Transverse colon (tissue), 4 donors: ENCODE measurements at places on chromosomes 2 and 18.

DNA sequence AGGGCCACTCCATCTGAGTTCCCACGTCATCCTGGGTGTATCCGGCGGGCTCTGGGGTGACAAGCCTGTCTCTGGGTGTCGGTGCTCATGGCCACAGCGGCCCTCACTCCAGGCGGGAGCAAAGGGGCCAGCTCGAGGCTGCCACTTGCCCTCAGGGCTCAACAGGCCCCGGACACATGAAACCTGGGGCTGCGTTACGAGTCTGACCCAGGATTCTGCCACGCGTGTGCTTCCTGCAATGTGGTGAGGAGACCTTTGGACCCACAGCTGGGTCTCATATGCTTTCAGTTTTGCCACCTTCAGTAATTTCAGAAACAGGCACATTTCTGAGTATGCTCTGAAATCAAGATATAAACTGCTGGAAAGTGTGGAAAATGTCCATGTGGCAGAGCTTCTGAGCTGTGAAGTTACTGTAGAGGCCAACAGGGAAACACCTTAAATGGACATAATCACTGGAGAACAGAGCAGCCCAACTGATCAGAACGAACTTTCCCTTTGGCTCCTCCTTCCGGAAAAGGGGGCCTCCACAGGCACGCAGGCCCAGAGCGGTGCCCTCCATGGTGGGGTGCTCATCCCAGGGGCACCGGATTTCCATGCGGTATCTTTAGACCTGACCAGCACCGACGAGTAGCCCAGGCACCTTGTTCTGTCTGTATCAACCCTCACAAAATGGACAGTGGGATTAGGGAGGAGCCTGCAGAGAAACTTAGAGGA is 14.1 kb downstream of the PER2 start:
- DNase-seq = peak; percentile 47

- DNase-seq = no peak
These were observed 235.3 kb downstream of the ZNF516 start for GRCh38 chr18:76259711-76260110.

GRCh38 chr2:127046579-127046978 is 60.4 kb downstream of the BIN1 start:
- DNase-seq = no peak

GRCh38 chr2:102872388-102872787 is 110.6 kb downstream of the TMEM182 start:
- no peak for DNase-seq

- no peak for DNase-seq
These were observed 135.5 kb downstream of the FHOD3 start for GRCh38 chr18:36432880-36433555.

DNA sequence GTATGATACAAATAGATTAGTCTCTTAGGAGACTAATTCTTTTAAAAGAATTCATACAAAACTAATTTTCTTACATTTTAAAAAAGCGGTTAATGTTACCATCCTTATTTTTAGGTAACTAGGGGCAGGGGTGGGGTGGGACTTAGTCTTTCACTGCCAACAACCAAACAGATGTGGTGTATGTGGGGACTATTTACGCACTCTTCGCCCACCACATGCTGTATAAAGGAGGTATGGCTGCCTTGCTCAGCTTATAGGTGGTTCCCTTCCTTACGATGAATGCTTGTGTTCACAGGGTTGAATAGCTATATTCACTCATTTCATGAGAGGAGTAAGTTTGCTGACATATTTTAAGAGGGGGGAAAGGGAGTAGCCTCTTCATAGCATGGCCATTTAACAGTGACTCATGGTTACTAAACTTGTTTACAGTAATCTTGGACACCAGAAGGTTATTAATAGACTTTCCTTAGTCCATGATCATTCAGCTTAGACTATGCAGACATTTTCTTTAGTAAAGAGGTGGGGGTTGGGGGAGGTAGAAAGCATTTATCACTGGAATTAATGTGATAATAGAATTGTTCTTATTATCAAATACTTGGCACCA is 61.8 kb downstream of the CAB39 start:
- no peak for DNase-seq

DNA sequence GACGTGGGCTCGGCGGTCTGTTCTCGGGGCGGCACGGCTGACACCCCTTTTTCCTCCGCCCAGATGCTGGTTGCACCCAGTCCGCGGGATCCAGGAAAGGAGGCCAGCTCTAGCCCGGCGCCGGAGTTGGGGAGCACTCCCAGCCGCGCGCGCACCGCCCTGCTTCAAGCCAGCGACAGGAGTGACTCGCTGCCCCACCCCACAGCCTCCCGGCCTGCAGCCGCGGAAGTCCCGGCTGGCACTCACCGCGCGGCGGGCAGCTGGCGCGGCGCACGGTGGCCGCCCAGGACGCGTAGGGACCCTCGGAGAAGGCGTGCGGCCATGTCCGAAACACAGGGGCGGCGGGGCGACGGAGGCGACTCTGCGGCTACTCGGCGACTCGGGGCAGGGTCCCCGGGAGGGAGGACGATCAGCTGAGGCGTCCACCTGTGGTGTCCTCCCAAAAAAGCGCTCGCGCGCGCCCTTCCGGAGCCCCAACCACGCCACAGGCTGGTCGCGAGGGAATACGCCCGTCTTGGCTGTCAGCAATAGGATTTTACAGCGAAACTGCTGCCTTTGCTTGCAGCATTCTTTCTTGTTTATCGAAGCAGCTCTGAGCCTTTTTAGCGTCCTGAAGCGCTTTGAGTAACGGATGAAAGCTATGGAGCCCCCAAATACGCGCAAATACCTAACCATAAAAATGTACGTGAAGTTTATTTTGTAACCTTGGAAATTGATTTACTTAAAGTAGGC is at the start of gene ACADL:
TSS of gene ACADL (minus strand) at position 507 of the 732 bp plus-strand sequence. CDS start at position 323, 184 bp downstream.
- DNase-seq = peak; percentile 49

DNA sequence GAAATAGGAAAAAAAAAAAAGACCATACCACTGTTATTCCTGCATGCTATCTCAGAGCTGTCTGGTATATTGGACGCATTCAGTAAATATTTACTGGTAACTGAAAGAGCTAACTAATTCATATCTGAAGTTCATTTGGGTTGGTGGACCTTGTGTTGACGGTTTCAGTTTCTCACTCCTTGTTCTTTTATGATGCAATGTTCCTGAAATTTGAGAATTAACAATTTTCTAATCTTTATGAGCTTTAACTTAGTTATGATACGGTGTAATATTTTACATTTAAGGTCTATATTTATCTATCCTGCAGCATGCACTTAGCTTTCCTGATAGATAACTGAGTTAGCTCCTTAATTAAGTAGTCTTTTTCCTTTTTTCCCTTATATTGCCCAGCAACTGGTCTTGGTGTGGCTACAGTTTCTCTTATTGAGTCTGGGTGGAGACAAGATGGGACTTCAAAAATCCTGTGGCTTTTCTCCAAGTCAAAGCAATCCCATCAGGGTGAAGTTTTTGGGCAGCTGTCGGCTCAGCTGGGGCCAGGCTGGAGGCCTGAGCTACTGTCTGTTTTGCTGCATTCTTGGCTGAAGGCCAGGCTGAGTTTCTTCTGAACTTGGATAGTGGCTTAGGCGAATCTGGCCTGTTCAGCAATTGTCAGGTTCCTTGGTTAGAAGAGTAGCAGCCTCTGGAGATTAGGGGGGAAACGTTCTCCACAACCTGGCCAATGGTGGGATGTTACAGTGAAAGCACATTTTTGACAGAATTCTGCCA is 78.4 kb upstream of the MEX3C start:
- peak; percentile 20 for DNase-seq

DNA sequence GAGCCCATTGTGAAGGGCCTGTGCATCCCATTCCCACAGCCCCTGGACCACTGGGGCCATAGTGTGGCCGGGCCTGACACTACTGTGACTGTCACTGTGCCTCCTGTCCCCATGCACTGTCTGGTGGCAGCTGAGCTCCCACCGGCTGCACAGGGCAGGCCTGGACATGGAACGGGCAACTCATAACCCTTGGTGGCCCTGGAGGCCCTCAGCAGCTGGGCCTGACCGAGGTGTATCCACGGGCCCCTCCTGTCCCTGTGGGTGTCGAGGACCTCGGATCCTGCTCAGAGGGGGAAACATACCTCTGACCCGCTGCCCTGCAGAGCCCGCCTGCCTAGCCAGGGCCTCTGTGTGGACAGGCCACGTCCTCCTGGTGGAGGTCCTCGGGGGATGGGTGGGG is 7.8 kb upstream of the GAL3ST2 start:
- DNase-seq = no peak

DNA sequence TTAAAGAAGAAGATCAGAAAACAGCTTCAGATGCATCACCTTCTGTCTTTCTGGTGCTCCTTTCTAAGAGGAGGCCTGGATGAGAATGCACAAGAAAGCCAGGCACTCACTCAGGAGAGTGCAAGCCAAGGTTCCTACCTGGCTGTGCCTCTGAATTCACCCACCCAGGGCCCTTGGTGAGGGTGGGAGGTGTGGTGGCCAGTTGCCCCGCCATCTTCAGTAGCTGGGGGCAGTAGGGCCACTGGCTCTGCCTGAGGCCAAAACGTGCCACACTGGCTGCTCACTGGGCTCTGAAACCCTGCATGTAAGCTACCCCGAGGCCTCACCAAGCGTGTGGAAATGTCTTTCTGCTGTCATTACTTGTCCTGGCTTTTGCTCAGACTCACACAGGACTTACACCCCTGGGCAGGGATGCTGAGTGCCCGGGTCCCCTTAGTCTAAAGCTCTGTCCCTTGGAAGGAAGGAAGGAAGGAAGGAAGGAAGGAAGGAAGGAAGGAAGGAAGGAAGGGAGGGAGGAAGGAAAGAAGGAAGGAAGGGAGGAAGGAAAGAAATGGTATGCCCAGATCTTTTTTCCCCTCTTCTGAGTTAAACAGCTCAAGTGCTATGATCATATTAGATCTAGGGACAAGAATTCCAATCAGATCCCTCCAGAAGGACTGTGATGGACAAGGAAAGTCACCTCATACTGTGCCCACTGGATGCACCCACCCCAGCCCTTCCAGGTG is 8.5 kb upstream of the LBH start:
- DNase-seq = no peak

- no peak for DNase-seq
These were observed 33.9 kb upstream of the TSPYL6 start for GRCh38 chr2:54289917-54290316.

- DNase-seq = no peak
These were observed 34.2 kb downstream of the CHRNA1 start for GRCh38 chr2:174729797-174730697.

DNA sequence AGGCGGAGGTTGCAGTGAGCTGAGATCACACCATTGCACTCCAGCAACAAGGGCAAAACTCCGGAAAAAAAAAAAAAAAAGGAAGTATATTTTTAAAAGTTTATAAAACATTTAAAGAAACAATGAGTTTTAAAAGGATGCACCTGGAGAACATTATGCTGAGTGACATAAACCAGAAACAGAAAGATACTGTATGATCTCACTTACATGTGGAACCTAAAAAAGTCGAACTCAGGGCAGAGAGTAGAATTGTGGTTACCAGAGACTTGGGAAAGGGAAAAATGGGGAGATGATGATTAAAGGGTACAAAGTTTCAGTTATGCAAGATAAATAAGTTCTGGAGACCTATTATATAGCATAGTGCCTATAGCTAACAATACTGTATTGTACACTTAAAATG is 52.8 kb upstream of the RTN4 start:
- no peak for DNase-seq

- no peak for DNase-seq
These were observed 62.9 kb upstream of the TFPI start for GRCh38 chr2:187617120-187617519.

DNA sequence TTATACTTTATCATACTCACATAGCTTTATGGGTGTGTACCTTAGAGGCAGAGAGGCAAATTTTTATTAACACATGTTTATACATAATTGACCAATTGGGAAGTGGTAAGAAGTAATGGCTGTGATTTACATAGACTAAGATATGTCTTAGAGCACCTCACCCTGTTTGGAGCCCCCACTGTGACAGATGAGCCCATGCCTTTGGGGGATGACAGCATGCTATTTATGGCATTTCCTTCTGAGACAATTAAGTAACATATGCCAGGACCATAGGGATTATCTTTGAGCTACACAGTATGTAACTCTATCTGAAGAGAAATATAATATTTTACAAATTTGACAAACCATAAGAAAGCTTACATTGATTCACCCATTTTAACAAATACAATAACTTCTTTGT is 1655.3 kb upstream of the ACVR2A start:
- no peak for DNase-seq
